Activated effector memory CD4-positive, alpha-beta T cell treated with Interleukin-2 at 50 U/mL for 16 hours (primary cell): ENCODE measurements at places on chromosomes 11 and 22.

DNA sequence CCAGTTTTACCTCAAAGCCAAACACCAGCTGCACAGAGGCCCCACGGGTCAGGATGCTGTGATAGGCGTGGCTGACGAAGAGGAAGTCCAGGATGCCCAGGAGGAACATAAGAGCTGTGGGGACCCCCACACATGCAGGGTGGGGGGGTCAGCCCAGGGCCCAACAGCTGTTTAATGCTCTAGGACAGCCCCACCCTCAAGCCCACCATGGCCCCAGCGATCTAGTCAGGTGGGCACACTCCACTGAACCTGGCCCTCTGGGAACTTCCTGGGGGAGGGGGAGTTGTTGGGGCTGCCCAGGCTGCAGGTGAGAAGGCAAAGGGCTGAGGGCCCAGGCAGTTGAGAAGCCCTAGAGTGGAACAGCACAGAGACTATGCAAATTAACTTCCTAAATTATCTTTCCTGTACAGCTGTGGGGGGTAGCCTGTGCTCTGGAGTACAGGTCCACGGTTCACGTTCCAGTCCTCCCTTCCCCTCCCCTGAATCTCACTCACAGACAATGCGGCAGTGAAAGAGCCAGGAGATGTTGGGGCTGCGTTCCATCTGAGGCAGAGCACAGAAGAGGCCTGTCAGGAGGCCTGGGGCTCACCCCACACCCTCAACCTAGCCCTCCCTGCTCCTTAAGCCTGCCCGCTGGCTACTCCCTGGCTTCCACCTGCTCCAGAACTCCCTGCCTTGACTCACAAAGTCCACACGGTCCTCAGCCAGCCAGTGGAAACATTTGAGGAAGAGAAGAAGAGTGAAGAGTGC lies 1.9 kb downstream of the SYVN1 start:
- DNase-seq = no peak

DNA sequence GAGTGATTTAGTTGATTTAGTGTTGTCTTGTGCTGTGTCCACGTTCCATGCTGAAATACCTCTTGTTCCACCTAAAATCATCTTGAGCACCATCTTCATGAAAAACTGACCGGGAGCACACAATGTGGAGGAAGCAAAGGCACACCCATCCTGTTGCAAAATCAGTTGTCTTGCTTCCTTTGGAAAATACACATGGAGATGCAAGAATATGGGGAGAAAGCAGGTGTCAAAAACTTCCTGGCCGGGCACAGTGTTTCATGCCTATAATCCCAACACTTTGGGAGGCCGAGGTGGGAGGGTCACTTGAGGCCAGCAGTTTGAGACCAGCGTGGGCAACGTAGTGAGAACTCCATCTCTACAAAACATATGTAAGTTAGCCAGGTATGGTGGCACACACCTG lies 151.1 kb downstream of the C11orf91 start:
- no peak for DNase-seq

GRCh38 chr11:44971185-44971584 lies 20.5 kb upstream of the TP53I11 start:
- no peak for DNase-seq

- DNase-seq = no peak
These were observed 20.2 kb upstream of the RGL4 start for GRCh38 chr22:23670378-23671295.

DNA sequence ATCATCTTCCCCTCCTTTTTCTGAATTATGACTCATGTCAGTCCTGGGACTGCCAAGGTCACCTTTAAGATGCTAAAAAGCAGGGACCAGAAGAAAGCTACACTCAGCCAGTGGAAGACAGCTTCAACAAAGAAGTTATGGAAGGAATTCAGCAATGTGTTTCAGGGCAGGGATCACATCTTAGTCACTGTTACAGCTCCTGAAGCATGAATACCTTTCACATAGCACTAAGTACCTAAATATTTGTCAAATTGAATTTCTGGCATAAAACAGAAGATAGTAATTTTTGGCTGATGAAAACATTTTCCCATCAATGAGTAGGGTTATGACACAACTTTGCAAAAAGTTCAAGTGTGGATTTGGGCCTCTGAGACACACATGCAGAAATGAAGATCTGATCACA lies 5.2 kb downstream of the DDB1 start:
- DNase-seq = no peak

- DNase-seq = no peak
These were observed 44.1 kb downstream of the MCM5 start for GRCh38 chr22:35443790-35444684.

DNA sequence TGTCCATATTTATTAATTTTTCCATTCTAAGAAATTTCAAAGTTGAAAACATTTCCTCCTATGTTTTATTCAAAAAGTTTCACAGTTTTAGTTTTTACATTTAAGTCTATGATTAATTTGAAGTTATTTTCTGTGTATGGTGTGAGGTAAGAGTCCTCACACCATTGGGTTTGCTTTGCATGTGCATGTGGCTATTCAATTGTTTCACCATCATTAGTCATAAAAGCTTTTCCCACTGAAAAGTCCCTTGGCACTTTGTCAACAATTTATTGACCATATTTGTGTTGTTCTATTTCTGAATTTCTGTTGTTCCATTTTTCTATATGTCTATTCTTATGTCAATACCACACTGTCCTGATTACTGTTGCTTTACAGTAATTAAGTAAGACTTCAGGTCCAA lies 186.5 kb downstream of the KIF18A start:
- DNase-seq = no peak

GRCh38 chr11:65866509-65867283 lies 5.9 kb downstream of the EFEMP2 start:
- DNase-seq = no peak

DNA sequence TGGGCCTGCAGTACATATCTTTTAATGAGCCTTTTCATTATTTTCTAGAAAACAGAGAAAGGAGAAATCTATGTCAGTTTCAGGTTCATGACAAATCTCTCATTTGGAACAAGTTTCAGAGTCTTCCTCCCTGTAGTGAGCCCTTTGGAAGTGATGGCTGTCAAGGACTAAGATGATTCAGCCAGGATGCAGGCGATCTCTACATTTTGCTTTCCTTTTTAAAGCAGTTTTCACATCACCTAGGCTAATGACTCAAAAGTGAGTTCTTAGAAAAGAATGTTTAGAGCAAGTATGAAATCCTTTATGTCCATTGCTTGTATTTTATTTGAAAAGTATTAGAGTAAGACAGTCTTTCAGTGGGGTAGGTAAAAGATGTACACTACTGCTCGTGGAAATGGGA lies 130.1 kb downstream of the TRPC6 start:
- no peak for DNase-seq

DNA sequence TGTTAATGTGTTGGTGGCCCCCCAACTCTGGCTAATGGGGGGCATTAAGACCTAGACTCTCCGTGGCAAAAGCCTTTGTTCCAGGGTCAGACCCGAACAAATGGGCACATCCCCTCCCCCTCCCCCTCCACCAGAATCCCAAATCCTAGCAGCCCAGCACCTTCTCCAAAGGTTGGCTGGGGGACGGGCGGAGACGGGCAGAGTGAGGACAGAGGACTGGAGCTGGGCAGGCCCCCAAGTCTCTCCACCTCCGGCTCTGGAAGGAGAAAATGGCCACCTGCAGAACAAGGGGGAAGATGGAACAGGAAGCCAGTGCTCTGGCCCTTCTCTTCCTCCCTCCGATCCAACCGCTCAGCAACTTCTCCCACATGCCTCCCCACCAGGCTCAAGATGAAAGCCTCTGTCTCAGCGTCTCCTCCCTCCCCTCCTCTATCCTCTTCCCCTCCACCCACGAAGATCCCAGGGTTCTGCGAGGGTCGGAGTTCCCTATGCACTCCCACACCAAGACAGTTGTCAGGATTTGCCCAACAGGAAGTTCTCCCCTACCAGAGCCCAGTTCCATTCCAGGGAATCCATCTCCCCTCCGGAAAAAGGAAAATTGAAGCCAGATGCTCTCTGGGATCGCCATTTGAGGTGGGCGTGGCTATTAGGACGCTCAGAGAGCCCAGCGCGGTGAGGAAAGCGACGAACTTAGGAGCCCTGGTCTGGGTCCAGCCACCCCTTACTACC lies 20.1 kb downstream of the ADA2 start:
- no peak for DNase-seq

GRCh38 chr11:12185914-12186313 lies 75.5 kb downstream of the MICAL2 start:
- no peak for DNase-seq

DNA sequence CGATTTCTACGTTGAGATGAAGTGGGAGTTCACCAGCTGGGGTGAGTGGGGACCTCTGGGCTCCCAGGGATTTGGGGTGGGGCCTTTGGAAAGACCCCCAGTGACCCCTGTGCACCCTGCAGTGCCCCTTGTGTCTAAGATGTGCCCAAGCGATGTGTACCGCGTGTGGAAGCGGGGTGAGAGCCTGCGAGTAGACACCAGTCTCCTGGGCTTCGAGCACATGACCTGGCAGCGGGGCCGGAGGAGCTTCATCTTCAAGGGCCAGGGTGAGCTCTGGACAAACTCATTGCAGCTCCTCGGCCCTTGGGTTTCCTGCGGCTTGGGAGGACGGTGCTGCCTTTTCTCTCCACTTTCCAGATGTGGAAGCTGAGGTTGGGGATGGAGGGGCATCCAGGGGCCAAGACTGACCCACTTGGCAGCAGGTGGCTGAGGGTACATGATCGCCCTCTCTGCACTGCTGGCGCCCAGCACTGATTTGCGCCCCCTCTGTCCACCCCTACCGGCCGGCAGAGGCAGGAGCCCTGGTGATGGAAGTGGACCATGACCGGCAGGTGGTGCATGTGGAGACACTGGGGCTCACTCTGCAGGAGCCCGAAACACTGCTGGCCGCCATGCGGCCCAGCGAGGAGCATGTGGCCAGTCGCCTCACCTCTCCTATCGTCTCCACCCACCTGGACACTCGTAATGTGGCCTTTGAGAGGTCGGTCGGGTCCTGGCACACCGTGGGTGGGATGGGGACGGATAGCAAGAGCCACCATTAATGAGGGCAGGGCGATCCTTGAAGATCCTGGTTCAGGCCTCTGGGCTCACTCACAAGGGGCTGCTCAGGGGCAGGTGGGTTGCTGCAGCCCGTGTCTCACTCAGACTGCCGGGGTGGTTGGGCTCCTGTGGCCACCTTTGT lies 2.6 kb downstream of the ANKRD13D start:
- DNase-seq = no peak

DNA sequence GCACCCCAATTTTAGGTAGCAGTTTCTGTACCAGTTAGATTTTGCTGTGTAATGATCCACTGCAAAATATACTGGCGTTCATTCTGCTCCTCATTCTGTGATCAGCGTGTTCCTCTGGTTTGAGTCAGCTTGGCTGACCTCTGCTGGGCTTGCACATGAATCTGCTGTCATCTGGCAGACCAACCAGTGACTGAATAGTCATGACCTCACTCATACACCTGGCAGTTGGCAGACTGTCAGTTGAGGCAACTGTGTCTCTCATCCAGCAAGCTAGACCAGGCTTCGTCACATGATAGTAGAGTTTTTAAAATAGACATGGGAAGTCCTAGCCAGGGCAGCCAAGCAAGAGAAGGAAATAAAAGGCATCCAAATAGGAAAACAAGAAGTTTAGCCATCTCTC lies 316.3 kb upstream of the LARGE1 start:
- no peak for DNase-seq

DNA sequence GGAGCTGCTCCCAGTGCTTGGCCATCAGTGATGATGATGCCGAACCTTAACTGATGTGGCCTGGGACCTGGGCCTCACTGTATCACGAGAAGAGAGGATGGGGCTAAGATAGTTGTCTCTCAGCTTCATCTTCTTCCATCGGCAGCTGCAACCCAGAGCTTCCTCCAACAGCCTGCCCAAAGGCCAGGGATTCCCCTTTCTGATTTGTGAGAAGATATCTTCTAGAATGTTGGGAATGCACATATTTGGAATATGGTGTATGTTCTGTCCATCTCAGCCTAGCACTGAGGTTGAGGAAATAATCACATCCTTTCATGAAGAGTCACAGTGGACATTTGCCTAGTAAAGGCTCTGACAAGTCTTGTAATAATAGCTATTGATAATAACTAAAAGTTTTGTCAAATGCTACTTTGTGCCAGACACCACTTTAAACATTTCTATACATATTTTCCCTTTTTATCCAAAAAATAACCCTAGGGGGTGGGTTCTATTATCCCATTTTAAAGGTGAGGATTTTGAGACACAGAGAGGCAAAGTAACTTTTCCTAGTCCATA lies 73.1 kb downstream of the COMMD9 start:
- DNase-seq = no peak

DNA sequence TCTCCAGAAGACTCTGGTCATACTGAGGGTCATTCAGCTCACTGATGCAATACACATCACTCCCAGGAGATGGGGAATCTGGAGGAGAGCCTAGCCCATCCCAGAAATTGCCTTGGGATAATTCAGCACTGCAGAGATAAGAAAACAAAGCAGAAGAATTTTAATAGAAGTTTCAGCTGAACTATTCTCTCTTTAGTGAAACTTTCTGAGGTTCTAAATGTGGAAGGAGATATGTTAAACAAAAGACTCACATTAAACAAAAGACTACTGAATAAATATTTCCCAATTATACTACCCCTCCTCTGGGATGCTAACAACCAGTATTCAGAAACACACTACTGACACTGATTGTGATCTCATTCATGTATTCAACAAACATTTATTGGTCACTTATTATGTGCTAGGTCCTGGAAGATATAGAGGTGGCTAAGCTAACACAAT lies 47.8 kb downstream of the C2CD3 start:
- DNase-seq = no peak

GRCh38 chr22:39449708-39450107 lies 7.1 kb upstream of the MGAT3 start:
- DNase-seq = no peak
